ENCODE measurements at places on chromosomes 12 and 14.

DNA sequence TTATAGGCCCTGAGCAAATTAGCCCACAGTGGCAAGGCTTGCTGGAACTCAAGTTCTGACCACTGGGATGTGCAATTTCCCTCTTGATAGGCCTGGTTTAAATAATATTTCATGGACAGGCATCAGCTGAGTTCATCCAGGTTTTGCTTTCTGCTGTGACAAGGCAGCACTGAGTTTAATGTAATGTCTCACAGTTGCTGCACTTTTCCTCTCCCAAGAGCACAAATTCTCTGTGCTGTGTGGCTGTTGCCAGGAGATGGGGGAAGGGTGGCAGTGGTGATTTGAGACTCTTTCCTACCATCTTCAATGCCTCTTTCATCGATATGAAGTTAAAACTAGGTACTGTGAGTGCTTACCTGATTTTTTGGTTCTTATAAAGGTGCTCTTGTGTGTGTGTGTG lies 272.8 kb upstream of the STXBP6 start:
- DNase-seq: no peak

DNA sequence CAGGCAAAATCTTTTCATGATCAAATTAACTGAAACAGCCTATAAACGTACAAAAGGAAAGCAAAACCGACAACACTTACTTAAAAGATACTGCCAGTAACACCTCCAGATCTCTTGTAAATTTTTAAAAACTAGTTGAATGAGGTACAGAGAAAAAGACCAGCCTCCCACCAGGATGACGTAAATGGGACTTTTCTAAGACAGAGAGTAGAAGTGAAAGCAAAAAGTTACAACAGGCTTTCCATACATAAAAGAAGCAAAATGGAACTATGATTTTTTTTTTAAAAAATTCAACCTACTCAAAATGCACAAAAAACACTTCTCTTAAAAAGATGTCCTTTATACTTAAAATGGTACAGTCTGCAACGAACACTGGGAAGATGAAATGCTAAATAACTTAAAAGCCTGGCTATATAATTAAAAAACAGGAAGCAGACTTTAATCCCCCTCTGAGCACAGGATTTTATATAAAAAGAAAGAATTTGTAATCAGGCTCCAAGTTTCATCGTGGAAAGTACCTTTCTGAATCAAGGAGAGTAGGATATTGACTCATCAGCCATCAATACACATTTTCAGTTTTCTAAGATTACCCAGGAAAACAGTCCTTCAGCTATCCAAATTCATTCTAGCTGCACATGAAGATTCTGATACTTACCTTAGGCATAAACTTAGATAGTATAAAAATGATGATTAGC lies 14.2 kb upstream of the MYO1A start:
- no peak for DNase-seq

GRCh38 chr12:125221602-125222001 lies 156.4 kb downstream of the AACS start:
- no peak for DNase-seq

GRCh38 chr12:50604640-50604920 lies 99.8 kb downstream of the DIP2B start:
- no peak for DNase-seq

GRCh38 chr14:103156651-103157378 lies 33.6 kb downstream of the TNFAIP2 start:
- no peak for DNase-seq

DNA sequence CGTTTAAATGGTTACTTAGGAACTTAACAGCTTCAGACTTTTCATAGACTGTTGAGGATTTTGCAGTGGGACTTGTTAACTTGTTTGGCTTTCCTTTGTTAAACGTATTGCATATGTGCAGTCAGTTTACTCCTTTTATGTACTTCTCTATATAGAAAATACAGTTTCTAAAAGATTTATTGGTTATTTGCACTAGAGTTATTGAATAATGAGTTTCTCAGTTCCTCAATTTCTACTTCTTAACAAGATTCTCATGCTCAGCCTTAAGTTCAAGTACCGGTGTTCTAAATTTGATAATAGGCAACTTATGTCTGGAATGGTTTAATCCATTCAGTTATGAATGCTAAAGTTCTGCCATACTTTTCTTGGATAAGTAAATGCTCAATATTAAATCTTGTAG lies 919 bp downstream of the PSMA3 start:
- no peak for DNase-seq

- DNase-seq: no peak
These were observed 361.9 kb downstream of the DAD1 start for GRCh38 chr14:22227084-22227483.

DNA sequence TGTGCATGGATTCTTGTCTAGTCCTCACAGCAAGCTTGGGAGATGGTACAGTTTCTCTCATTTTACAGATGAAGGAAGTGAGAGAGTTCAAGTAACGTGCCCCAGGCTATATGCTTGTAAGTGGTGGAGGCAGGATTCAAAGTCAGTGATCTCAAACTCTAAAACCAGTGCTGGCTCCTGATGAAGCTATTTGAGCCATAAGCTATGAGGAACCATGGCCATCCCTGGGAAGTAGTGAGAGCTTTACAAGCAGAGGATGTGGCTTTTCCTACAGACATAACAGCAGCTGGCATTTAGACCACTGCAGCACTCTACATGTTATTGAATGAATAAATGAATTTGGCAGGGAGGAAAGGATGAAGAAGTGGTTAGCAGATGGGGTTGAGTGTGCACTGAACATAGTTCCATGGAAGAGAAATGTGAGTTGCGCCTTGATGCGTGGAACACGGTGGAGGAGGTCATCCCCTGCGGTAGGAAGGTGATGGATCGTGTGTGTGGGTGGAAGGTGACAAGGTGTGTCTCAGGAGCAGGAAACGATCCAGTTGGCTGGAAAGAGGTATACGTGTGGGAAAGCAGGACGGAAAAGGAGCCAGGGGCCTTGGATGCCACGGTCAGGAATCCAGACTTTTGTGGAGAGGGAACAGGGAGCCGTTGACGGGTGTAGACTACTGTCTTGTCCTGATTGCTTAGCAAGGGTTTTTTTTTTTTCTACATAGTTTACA lies 65.2 kb downstream of the RFX4 start:
- DNase-seq: no peak

- no peak for DNase-seq
These were observed 283.7 kb upstream of the PRKD1 start for GRCh38 chr14:30211326-30211725.

- DNase-seq: no peak
These were observed 242.1 kb upstream of the PWP1 start for GRCh38 chr12:107443320-107444090.
